ENCODE measurements at places on chromosomes 13 and 19.

DNA sequence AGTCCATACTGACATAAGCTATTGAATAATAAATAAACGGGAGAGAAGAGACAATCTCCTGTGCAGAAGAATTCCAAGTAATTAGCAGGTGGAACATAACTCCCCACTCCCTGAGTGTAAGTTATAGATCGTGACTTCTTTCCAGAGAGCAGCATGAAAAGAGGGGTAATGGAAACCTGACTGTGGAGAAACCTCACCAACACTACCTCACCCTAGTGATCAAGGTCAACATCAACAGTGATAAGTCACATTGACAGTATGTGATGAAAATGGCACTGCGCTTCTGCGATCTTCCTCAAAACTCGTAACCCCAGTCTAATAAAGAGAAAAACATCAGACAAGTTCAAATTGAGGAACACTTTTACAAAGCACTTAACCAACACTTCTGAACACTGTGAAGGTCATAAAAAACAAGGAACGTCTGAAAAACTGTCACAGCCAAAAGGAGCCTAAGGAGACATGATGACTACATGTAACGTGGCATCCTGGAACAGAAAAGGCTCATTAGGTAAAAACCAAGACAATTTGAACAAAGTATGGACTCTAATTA, 19.8 kb downstream of the CAB39L start:
- DNase-seq, result no peak

DNA sequence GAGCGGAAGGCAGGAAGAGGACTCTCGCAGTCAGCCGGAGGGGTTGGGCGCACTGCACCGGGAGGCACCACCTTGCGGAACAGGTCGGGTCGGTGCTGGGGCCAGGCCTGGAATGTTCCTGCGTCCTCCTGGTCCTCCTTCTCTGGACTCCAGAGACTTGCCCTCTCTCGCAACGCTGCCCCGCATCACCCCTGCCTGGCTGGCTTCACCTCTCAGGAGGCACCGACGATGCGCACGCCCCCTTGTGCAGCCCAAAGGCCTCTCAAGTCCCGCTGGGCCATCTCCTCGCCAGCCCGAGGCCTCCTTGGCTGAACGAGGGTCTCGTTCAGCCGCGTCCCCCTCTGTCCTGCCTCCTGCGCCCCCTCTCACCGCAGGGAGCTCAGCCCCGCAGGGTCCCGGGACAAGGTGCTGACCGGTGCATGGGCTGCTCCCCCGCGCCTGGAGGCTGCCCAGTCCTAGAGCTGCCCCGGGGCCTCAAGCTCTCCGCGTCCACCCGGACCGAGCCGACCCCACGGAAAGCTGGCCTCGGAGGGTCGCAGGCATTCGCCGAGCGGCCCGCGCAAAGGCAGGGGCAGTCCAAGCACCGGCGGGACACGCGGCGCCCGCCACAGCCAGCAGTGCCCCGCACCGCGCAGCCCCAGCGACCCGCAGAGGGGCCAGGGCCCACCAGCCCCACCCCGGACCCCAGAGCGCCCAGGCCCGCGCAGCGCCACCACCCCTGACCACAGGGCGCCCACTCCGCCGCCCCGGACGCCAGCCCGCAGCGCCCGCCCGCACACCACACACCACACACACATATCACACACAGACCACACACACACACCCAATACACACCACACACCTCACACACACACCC, 133.8 kb downstream of the CRYL1 start:
- no peak for DNase-seq

GRCh38 chr19:8224394-8225145, 15.4 kb downstream of the CERS4 start:
- no peak for DNase-seq

DNA sequence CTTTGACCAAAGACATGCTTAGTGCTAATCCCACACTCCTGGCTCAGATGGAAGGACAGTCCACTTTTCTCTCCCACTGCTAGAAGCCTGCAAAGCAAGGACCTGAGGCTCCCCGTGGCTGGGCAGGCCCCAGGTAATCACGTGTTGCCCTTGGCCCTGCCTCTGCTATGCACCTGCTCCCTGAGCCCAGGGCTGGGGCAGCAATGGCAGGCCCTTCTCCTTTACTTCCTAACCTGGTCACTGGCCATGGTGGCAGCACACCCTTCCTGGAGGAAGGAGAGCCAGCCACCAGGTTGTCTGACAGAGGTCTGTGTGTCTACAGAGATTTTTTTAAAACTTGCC, 27.9 kb upstream of the ZNF492 start:
- no peak for DNase-seq

GRCh38 chr13:104854007-104854406, 1681.5 kb downstream of the EFNB2 start:
- DNase-seq, result no peak

GRCh38 chr19:50050406-50051227, 24.8 kb downstream of the ZNF473 start:
- peak; percentile 77 for DNase-seq

- DNase-seq, result no peak
Measured at GRCh38 chr19:28472843-28473242, 740.1 kb downstream of the UQCRFS1 start.

DNA sequence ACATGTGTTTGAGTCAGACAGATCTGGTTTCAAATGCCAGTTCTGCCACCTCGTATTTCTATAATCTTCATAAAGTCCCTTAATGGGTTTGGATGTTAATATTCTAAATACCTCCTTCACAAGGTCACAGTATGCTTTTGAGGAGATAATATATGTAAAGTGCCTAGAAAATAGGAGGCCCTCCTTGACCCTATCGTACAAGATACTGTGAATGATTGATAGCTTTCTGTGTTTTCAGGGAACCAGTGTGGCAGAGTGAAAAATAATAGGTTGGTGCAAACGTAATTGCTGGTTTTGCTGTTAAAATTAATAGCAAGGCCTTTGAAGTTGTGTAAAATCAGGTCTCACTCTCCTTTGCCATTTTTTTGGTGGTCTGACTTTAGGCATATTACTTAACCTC, 77.5 kb upstream of the SCEL start:
- DNase-seq, result no peak

DNA sequence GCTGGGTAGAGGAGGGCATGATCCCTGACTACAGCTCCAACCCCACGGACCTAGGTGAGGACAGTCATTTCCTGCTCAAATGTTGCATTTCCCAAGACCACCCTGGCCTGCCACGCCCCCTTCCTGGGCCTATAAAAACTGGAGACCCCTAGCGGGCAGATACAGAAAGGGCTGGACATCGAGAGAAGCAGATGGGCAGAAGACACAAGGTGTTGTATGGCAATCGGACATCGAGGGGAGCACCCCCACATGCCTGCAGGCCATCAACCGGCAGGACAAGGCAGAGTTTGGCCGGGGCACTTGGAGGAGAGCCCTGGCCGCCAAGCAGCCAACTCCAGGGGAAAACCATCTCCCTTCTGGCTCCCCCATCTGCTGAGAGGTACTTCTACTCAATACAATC, 746.4 kb downstream of the PCDH9 start:
- no peak for DNase-seq

- no peak for DNase-seq
Measured at GRCh38 chr13:18947376-18947977, 234.1 kb downstream of the TUBA3C start.

DNA sequence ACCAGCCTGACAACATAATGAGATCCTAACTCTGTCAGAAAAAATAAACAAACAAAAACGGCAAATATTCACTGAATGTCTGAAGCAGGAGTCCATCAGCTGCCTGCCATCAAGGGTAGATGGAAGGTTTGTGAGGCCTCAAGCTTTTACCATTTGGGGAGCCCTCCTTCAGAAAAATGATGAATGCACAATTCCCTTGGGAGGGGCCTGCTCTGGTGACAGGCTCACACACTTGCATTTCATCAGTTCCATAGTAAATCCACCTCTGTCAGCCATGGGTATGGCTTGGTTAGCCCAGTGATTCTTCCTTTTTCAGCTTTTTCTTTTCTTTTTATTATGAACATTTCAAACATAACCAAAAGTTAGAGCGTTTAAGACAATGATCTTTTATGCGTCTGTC, 26.3 kb upstream of the KATNAL1 start:
- no peak for DNase-seq

DNA sequence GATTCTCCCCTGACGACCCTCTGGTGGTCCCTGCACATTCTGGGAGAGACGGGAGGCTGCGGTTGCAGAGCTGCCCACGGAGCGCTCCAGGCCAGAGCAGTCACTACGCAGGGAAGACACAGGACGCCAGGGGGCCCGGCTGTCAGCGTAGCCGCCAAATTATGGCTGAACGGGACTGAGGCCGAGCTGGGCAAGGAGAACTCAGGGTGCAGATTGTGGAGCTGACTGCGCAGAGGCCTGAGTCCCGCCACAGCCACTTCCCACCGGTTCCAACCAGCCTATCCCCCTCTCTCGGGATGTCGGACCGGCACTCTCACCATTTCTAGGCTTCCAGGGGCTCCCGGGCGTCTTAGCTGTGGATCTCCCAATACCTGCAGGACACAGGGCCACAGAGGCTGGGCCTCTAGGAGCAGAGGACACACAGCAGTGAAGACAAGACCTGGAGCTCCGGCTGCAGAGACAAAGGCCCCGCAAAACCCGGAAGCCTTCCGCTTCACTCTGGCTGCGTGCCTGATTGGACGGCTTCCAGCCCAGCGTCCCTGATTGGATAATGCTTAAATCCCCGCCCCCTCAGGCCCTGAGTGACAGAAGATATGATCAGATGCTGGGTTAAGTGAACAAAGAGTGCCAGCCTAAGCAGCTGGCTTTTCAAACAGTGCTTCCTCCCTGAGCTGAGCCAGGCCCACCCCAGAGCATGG, at the start of gene ZNF737:
Gene ZNF737, minus strand, starts transcription at position 461 of the 698 bp plus-strand sequence. Its CDS starts 141 bp downstream, at position 320.
- peak; percentile 87 for DNase-seq

GRCh38 chr19:49851456-49852259, 699 bp downstream of the PTOV1 start:
- no peak for DNase-seq

All from NCI-H187 (cell line).